ENCODE measurements at places on chromosomes 16 and 17. TPM values are rescaled to one million over a fixed set of nuclear protein-coding genes. Genes with fewer than 3 reads are reported as not detected.

The C17orf50 gene
- not detected for total RNA-seq

The ZP2 gene
- not detected for total RNA-seq

The TMUB2 gene
- 28.3 TPM for total RNA-seq

- no peak for DNase-seq
Measured at GRCh38 chr16:86443508-86444147, 66.7 kb upstream of the FOXF1 start.
